ENCODE measurements at places on chromosomes 12 and 14.
A peak's percentile ranks its signal among the peaks of the same experiment; 100 is the strongest.

DNA sequence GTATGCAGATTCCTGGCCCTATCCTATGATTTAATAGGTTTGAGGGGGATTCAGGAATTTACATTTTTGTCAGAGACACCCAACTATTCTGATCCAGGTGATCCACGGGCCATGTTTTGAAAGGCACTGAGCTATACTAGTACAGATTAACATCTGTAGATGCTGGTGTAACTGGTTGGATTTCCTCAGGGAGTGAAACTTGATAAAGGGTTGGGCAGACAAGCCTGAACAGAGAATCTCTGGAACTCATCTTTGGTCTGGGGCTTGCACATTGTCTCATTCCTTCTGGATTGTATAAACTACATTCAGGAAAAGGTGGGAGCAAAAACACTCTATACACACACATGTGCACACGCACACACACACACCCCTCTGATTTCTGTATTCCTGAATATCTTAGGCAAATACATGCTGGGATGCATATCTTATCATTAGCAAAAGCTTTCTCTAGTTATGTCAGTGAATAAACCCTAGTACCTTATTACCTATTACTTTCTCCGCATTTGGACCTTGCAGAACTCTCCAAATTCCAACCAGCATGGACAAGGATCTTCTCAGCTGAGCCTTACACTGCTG lies 104.6 kb downstream of the SLC38A1 start:
- H3K4me3 ChIP-seq: no peak overlapping the region
- H3K36me3 ChIP-seq: peaks cover 2% of the 10 kb centered on the region
- H3K27ac ChIP-seq: no peak overlapping the region

GRCh38 chr12:102759466-102759865 lies 157.6 kb downstream of the PAH start:
- no peak for DNase-seq
- no peak overlapping the region for H3K27ac ChIP-seq
- no peaks in the 10 kb centered on the region for H3K36me3 ChIP-seq
- H3K4me3 ChIP-seq: no peak overlapping the region

DNA sequence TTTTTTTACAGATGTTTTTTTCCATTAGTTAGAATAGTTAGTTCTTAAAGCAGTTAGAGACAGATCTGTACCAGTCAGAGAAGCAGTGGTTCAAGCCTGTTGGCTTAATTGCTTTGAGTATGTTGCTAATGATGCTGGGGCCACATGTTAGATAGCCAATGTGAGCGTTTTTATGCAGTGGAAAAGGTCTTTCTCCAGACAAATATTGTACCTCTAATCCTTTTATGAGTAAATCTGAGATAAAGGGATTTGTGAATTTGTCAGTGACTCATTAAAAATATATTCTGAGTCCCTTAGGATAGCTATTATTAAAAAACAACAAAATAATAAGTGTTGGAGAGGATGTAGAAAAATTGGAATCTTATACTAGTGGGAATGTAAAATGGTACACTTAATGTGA lies 154.2 kb downstream of the MSRB3 start:
- no peak overlapping the region for H3K4me3 ChIP-seq
- H3K36me3 ChIP-seq: no peaks in the 10 kb centered on the region

- peak overlapping the region; percentile 65 for H3K4me3 ChIP-seq
- H3K27ac ChIP-seq: peak overlapping the region; percentile 69
- H3K4me1 ChIP-seq: peaks cover 50% of the 10 kb centered on the region
- DNase-seq: peak; percentile 52
Observed at GRCh38 chr12:50597200-50598195, 92.7 kb downstream of the DIP2B start.

- H3K36me3 ChIP-seq: no peaks in the 10 kb centered on the region
- peak; percentile 28 for DNase-seq
- no peaks in the 10 kb centered on the region for H3K4me1 ChIP-seq
- H3K4me3 ChIP-seq: no peak overlapping the region
- H3K27me3 ChIP-seq: no peaks in the 10 kb centered on the region
Observed at GRCh38 chr14:54348001-54348611, 48.7 kb upstream of the CDKN3 start.

- peaks cover 11% of the 10 kb centered on the region for H3K27me3 ChIP-seq
- peaks cover 3% of the 10 kb centered on the region for H3K36me3 ChIP-seq
- H3K4me1 ChIP-seq: no peaks in the 10 kb centered on the region
- no peak for DNase-seq
- no peak overlapping the region for H3K27ac ChIP-seq
Observed at GRCh38 chr14:99708449-99708848, 24.4 kb downstream of the CYP46A1 start.

DNA sequence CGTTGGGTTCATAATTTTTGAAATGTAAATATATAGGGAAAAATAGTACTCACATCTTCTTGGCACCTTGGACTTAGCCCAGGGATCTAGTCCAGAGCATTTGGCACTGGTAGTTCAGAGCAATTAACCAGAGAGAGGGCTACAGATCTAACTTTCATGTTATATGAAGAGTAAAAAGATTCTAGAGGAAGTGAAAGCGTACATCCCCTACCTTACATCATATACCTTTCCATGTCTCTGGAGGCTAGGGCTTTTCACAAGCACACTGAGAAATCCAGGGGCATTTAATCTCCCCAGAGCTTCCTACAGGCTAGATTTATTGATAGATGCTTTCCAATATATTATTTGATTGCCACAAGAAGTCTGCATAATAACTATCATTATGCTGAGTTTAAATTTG lies 687.5 kb upstream of the FBXO33 start:
- H3K36me3 ChIP-seq: no peaks in the 10 kb centered on the region
- H3K27ac ChIP-seq: no peak overlapping the region
- H3K27me3 ChIP-seq: no peaks in the 10 kb centered on the region
- no peak overlapping the region for H3K4me3 ChIP-seq
- DNase-seq: no peak
- no peaks in the 10 kb centered on the region for H3K4me1 ChIP-seq

GRCh38 chr12:77599782-77600467 lies 230.8 kb upstream of the NAV3 start:
- H3K27ac ChIP-seq: no peak overlapping the region
- H3K4me1 ChIP-seq: no peaks in the 10 kb centered on the region
- H3K4me3 ChIP-seq: no peak overlapping the region

- H3K27ac ChIP-seq: no peak overlapping the region
- no peaks in the 10 kb centered on the region for H3K36me3 ChIP-seq
- no peak overlapping the region for H3K4me3 ChIP-seq
- peaks cover 15% of the 10 kb centered on the region for H3K4me1 ChIP-seq
- peaks cover 17% of the 10 kb centered on the region for H3K27me3 ChIP-seq
- no peak for DNase-seq
Observed at GRCh38 chr12:11433664-11434063, 38.3 kb upstream of the PRB2 start.

DNA sequence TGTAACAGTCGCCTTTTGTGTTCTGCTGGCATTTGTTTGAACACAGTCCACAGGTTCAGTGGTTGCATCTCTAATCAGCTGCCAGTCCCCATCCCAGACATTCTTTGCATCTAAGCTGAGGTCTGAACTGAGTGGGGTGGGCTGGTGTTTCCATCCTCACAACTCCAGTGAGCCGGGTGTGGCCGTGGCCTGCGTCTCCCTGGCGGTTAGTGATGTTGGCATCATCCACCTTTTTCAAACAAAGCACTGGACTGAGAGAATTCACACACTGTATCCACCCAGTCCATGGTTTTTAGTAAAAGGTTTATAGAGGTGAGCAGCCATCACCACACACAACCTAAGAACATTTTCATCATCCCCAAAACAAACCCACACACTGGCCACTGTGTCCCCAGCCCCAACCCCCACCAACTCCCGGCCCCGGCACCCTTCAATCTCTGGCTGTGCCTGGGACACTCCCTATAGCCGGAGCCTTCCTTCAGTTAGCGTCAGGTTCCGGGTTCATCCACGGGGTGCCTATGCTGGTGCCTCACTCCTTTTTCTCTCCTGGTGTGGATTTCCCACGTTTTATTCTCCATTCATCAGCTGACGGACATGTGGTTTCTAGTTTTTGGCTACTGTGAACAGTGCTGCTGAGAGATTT lies 6.5 kb downstream of the DDX51 start:
- no peak overlapping the region for H3K27ac ChIP-seq
- H3K27me3 ChIP-seq: no peaks in the 10 kb centered on the region
- DNase-seq: no peak

DNA sequence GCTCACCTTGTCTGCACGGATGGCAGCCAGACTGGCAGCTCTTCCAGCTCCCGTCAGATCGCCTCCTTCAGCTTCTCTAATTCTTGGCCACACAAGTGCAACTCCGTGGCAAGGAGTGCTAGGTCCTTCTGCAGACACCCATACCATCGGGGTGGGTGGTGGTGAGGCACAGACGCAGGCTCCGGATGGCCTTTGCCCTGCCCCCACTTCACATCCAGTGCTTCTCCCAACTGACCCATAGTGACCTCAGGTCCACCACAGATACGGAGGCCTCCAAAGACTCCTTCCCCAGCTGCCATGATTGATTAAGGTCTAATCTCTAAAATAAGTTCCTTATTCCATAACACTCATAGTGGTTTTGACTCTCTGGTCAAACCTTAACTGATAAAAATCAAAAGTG lies 19.9 kb upstream of the CD27 start:
- no peaks in the 10 kb centered on the region for H3K27me3 ChIP-seq
- H3K36me3 ChIP-seq: no peaks in the 10 kb centered on the region
- peak overlapping the region; percentile 15 for H3K4me3 ChIP-seq
- peaks cover 62% of the 10 kb centered on the region for H3K4me1 ChIP-seq
- DNase-seq: no peak
- H3K27ac ChIP-seq: no peak overlapping the region

DNA sequence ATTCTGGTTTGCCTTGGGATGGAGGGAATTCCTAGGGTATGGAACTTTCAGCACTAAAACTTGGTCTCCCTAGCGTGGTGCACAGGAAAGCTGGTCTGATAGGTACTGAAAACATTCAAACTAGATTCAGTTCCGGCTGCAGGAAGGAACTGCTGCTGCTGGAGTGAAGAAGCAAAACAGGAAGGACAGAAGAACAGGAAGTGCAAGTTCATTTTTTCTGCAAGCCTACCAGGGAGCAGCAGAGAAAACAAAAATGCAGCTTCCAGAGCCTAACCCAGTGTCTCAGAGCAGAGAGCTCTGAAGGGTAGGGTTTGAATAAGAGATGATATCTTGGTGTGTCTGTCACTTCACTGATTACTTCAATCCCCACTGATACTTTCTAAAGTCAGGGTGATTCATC lies 165.2 kb downstream of the VRK1 start:
- H3K27ac ChIP-seq: peak overlapping the region; percentile 89
- no peaks in the 10 kb centered on the region for H3K27me3 ChIP-seq
- peak overlapping the region; percentile 7 for H3K4me3 ChIP-seq
- H3K4me1 ChIP-seq: peaks cover 23% of the 10 kb centered on the region
- no peak for DNase-seq

DNA sequence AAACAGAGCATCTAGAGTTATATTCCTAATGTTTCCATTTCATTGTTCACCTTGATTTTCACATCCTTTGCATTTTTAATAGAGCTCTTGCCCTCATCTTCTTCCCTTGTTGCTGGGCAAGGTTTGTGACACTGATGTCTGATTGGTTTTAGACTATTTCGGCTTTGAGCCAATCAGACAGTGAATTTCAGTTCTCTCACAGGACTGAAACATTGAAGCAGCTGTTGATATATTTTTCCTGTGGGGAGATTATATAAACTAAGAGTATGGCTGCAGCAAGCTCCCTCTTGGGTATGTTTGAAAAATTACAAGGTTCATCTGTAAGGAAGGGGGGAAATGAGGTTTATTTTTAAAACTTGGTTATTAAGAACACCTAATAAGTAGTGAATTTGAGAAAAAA lies 51.2 kb downstream of the ATF7IP start:
- H3K27ac ChIP-seq: peak overlapping the region; percentile 62
- H3K4me3 ChIP-seq: peak overlapping the region; percentile 60
- H3K36me3 ChIP-seq: peaks cover 21% of the 10 kb centered on the region
- no peaks in the 10 kb centered on the region for H3K27me3 ChIP-seq

- no peak overlapping the region for H3K4me3 ChIP-seq
- H3K36me3 ChIP-seq: no peaks in the 10 kb centered on the region
- H3K4me1 ChIP-seq: peaks cover 46% of the 10 kb centered on the region
- H3K27ac ChIP-seq: no peak overlapping the region
- no peaks in the 10 kb centered on the region for H3K27me3 ChIP-seq
Observed at GRCh38 chr12:124542021-124542949, 25.1 kb downstream of the NCOR2 start.

DNA sequence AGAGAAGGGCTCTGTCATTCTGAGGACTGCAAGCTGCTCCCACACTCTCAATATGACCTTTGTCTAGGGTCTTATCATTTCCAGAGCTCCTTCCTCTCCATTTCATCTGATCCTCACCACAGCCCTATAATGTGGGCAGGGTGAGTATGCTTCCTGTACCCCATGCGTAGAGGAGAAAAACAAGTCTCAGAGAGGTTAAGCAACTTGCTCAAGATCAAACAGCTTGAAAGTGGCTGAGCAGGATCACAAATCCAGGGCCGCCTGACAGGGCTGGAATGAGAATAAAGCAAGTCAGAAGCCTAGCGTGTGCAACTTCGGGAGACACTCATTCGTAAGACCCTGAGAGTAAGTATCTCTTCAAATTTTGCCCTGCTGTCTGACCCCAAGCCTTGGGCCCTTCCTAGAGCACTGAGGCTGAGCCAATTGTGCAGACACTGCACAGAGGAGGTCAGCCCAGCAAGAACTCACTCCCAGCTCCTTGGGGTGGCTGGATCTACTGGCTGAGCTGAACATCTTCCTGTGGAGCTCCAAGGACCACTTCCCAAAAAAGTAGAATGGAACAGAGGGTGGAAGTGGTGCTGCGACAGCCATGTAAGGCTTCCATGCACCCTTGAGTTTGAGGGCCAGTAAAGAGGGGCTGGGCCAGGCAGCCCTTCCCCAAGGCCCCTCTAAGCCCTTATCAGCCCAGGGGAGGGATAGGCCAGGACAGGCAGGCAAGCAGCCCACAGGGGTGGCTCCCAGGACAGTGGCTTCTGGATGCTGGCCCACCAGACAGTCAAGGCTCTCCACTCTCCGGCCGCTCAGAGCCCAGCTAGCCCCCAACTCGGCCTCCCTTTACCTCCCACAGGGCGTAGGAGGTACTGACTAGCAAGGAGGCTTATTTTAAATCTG lies 10.5 kb downstream of the ZFP36L1 start:
- DNase-seq: peak; percentile 76
- peaks cover 82% of the 10 kb centered on the region for H3K4me1 ChIP-seq
- peak overlapping the region; percentile 66 for H3K27ac ChIP-seq
- H3K27me3 ChIP-seq: no peaks in the 10 kb centered on the region
- H3K36me3 ChIP-seq: peaks cover 3% of the 10 kb centered on the region
- H3K4me3 ChIP-seq: peak overlapping the region; percentile 74

GRCh38 chr12:96770219-96771102 lies 136.6 kb upstream of the NEDD1 start:
- peaks cover 10% of the 10 kb centered on the region for H3K27me3 ChIP-seq
- no peak for DNase-seq
- H3K4me3 ChIP-seq: no peak overlapping the region
- no peaks in the 10 kb centered on the region for H3K36me3 ChIP-seq
- no peak overlapping the region for H3K27ac ChIP-seq

DNA sequence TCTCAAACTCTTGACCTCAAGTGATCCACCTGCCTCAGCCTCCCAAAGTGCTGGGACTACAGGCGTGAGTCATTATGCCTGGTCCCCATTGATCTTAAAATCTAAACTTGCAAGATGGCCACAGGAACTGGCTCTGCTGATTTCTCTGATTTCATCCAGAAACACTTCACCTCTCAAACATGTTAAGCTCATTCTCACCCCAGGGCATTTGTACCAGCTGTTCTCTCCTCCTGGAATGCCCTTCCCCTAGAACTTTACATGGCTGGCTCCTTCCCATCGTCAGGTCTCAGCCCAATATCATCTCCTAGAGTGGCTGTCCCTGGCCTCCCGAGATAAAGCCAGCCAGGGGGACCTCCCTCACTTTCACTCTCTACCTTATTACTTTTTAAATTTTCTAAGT lies 5.3 kb upstream of the LRTM2 start:
- DNase-seq: no peak
- H3K36me3 ChIP-seq: no peaks in the 10 kb centered on the region
- H3K27ac ChIP-seq: no peak overlapping the region
